ENCODE measurements at places on chromosomes 7 and 10. TPM values are rescaled to one million over a fixed set of nuclear protein-coding genes. Genes with fewer than 3 reads are reported as not detected.

EPDR1 gene
- 0.25 TPM for total RNA-seq

MYL10 gene
- total RNA-seq = not detected

SLC29A3 gene
- 5.8 TPM for total RNA-seq

KAZALD1 gene
- not detected for total RNA-seq

IL15RA gene
- 21.3 TPM for total RNA-seq

FKBP6 gene
- total RNA-seq = not detected

DNA sequence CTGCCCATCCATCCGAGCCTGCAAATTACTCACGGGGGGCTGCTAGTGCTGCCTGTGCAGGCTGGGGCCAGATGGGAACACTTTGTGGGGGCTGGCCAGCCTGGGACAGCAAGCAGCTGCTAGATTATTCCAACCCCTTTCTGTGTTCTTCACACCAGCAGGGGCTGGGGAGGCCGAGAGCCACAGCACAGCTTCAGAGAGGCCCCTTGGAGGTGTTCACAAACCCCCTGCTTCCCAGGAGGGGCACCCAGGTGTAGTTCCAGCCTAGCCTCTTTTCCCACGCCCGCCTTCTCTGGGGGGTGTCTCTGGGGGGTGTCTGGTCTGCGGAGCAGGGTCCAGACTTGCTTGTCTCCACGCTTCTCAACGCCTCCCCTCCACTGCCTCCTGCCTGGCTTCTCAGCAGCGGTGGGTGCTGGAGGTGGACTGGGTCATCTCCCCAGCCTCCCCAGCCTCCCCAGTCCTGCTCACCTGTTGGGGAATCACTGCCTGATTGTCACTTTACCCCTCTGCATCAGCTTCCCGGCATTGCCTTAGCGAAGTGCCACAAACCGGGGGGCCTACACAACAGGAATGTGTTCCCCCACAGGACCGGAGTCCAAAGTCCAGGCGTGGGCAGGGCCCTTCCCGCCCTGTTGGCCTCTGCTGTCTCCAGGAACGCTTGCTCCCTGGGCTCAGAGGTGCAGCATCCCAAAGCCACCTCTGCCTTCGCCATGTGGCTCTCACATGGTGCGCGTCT is 74.0 kb upstream of the EN2 start:
- H3K27me3 ChIP-seq = peaks cover 51% of the 10 kb centered on the region
- no peak for DNase-seq
- H3K4me3 ChIP-seq = no peak overlapping the region
- peaks cover 4% of the 10 kb centered on the region for H3K4me1 ChIP-seq
- no peak overlapping the region for H3K27ac ChIP-seq

- H3K36me3 ChIP-seq = no peaks in the 10 kb centered on the region
- no peak overlapping the region for H3K4me3 ChIP-seq
- H3K4me1 ChIP-seq = no peaks in the 10 kb centered on the region
- no peak overlapping the region for H3K27ac ChIP-seq
Measured at GRCh38 chr7:112104120-112104519, 102.1 kb downstream of the DOCK4 start.

DNA sequence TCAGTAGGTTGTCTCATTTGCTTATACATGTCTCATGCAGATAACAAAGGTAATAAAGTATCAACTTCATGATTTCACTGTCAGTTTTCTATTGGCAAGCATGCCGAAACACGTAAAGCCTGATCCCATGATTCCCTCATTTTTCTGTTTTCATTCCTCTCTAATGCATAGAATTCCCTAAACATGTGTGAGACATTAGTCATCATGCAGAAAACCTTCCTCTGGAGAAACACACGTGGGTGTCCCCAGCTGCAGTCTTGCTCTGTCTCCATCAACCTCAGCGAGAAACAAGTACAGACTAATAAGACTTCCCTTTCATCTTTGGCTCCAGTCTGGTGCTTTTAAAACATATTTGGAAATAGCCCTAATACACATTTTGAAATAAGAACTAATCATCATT is 432.7 kb upstream of the VSTM2A start:
- no peak overlapping the region for H3K4me3 ChIP-seq
- H3K36me3 ChIP-seq = no peaks in the 10 kb centered on the region
- DNase-seq = no peak
- H3K27ac ChIP-seq = no peak overlapping the region

- H3K4me3 ChIP-seq = no peak overlapping the region
- H3K36me3 ChIP-seq = no peaks in the 10 kb centered on the region
- DNase-seq = no peak
- peaks cover 2% of the 10 kb centered on the region for H3K27me3 ChIP-seq
- H3K4me1 ChIP-seq = no peaks in the 10 kb centered on the region
Measured at GRCh38 chr10:130889240-130889639, 422.3 kb downstream of the TCERG1L start.

- peaks cover 46% of the 10 kb centered on the region for H3K27me3 ChIP-seq
- DNase-seq = no peak
- H3K27ac ChIP-seq = no peak overlapping the region
- peaks cover 6% of the 10 kb centered on the region for H3K4me1 ChIP-seq
- no peak overlapping the region for H3K4me3 ChIP-seq
Measured at GRCh38 chr7:43116451-43116850, 4.0 kb downstream of the HECW1 start.

- no peaks in the 10 kb centered on the region for H3K27me3 ChIP-seq
- H3K4me3 ChIP-seq = no peak overlapping the region
- no peak overlapping the region for H3K27ac ChIP-seq
- peaks cover 6% of the 10 kb centered on the region for H3K36me3 ChIP-seq
- peaks cover 4% of the 10 kb centered on the region for H3K4me1 ChIP-seq
Measured at GRCh38 chr10:86953747-86954680, 3.4 kb downstream of the MMRN2 start.

GRCh38 chr10:66837990-66838389 is 87.8 kb upstream of the LRRTM3 start:
- H3K27me3 ChIP-seq = no peaks in the 10 kb centered on the region
- H3K36me3 ChIP-seq = no peaks in the 10 kb centered on the region
- no peak overlapping the region for H3K27ac ChIP-seq
- H3K4me3 ChIP-seq = no peak overlapping the region
- no peaks in the 10 kb centered on the region for H3K4me1 ChIP-seq
- no peak for DNase-seq

- H3K4me1 ChIP-seq = peaks cover 63% of the 10 kb centered on the region
- H3K36me3 ChIP-seq = peaks cover 32% of the 10 kb centered on the region
- H3K4me3 ChIP-seq = no peak overlapping the region
- H3K27ac ChIP-seq = no peak overlapping the region
Measured at GRCh38 chr10:14548474-14548873, 217.8 kb upstream of the FRMD4A start.

- H3K4me1 ChIP-seq = no peaks in the 10 kb centered on the region
- H3K27ac ChIP-seq = no peak overlapping the region
- no peaks in the 10 kb centered on the region for H3K36me3 ChIP-seq
Measured at GRCh38 chr7:84302949-84303348, 108.4 kb upstream of the SEMA3A start.

GRCh38 chr10:132637477-132638129 is 100.0 kb downstream of the INPP5A start:
- peaks cover 14% of the 10 kb centered on the region for H3K4me1 ChIP-seq
- DNase-seq = no peak
- H3K36me3 ChIP-seq = peaks cover 3% of the 10 kb centered on the region
- H3K4me3 ChIP-seq = no peak overlapping the region
- peak overlapping the region; percentile 12 for H3K27ac ChIP-seq

DNA sequence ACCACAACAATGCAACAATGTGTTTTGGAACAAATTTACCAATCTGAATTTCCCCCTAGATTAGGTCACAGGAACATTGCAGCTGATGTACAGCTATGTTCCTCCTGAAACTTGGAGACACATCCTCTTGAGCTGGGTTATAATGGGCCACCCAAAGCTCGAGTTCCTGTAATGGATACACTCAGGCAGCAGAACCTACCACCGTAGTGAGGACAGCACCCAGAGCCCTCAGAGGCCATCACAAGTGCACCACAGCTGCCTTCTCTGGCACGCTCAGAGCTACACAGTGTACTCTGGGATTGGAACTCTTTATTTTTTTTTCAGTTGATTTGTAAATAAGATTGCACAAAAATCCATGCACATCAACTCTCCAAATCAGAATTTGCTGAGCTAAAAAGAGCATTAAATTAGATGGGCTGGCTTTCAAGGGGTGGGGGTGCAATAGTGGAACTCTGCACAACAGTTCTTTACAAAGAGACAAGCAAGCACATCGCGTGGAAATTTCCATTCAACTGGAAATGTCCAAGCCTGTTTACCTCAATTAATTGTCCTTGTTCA is 56.7 kb downstream of the EGFR start:
- DNase-seq = no peak
- H3K27me3 ChIP-seq = peaks cover 7% of the 10 kb centered on the region
- no peaks in the 10 kb centered on the region for H3K36me3 ChIP-seq
- peaks cover 2% of the 10 kb centered on the region for H3K4me1 ChIP-seq
- no peak overlapping the region for H3K4me3 ChIP-seq

GRCh38 chr7:1412322-1413261 is 46.7 kb downstream of the MICALL2 start:
- no peak overlapping the region for H3K27ac ChIP-seq
- no peaks in the 10 kb centered on the region for H3K36me3 ChIP-seq
- DNase-seq = peak; percentile 97
- H3K4me1 ChIP-seq = peaks cover 12% of the 10 kb centered on the region
- peak overlapping the region; percentile 61 for H3K4me3 ChIP-seq

- no peaks in the 10 kb centered on the region for H3K27me3 ChIP-seq
- H3K36me3 ChIP-seq = no peaks in the 10 kb centered on the region
- no peak overlapping the region for H3K4me3 ChIP-seq
- H3K4me1 ChIP-seq = peaks cover 9% of the 10 kb centered on the region
Measured at GRCh38 chr10:47248386-47249090, 51.5 kb upstream of the GDF10 start.

DNA sequence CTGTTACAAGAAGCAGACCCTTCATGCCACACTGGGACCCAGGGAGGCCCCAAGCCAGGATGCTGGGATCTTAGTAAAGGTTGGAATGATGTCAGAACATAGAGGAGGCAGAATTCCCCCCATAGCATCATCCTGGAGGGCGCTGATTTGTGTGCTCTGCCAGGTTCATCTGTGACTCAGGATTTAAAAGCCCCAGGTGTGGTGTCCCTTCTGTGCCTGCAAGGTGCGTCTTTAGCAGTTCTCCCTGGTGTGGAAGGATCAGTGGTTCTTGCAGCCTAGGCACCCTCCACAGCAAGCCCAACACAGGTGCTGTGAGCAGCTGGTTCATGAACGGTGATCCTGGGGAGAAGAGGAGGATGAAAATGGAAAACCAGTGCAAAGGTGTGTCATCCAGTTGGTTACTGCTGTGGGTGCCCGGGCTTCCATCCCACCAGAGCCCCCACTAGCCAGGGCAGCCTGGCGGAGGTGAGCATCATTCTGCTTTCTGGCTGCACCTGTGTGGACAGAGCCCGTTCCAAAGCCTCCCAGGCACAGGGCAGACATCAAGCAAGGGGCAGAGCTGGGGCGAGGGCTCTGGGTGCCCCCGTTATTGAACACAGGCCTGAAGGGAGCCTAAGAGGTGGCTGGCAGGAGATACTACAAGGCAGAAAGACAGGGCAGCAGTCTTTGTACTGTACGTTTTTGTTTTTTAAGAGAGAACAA is 49.5 kb downstream of the IKZF1 start:
- H3K27ac ChIP-seq = peak overlapping the region; percentile 83
- no peak for DNase-seq
- H3K36me3 ChIP-seq = peaks cover 48% of the 10 kb centered on the region
- peak overlapping the region; percentile 59 for H3K4me3 ChIP-seq

- H3K4me1 ChIP-seq = no peaks in the 10 kb centered on the region
- H3K27ac ChIP-seq = no peak overlapping the region
- DNase-seq = no peak
Measured at GRCh38 chr7:106476751-106477150, 184.2 kb downstream of the CCDC71L start.

DNA sequence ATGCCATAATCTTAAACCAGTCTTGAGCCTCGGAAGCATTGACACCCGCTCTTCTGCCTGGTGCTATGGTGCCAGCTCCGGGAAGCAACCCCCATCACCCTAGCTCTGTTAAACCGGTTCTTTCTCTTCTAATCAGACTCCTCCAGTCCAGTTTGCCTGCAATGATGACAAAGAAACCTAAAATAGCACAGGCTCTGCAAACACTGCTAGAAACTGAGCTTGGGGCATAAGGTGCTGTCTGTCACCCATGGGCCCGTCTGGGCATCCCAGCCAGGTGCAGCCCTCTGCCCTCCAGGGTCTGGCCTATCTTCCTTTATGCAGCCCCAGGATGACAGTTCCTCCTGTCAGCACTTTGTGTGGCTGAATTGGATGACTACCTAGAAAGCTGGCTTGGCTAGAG is 14.2 kb upstream of the CAMK2G start:
- DNase-seq = no peak
- peaks cover 9% of the 10 kb centered on the region for H3K27me3 ChIP-seq
- H3K4me1 ChIP-seq = peaks cover 3% of the 10 kb centered on the region
- no peak overlapping the region for H3K27ac ChIP-seq

- H3K27ac ChIP-seq = no peak overlapping the region
- no peak overlapping the region for H3K4me3 ChIP-seq
- no peaks in the 10 kb centered on the region for H3K27me3 ChIP-seq
- H3K4me1 ChIP-seq = peaks cover 13% of the 10 kb centered on the region
- DNase-seq = no peak
Measured at GRCh38 chr10:132164761-132165278, 21.9 kb upstream of the DPYSL4 start.

- no peak for DNase-seq
- no peak overlapping the region for H3K4me3 ChIP-seq
- no peak overlapping the region for H3K27ac ChIP-seq
Measured at GRCh38 chr10:90062786-90063185, 361.4 kb downstream of the KIF20B start.

- no peak overlapping the region for H3K4me3 ChIP-seq
- H3K27me3 ChIP-seq = peaks cover 6% of the 10 kb centered on the region
- no peaks in the 10 kb centered on the region for H3K36me3 ChIP-seq
- no peaks in the 10 kb centered on the region for H3K4me1 ChIP-seq
Measured at GRCh38 chr10:120810298-120810697, 40.9 kb upstream of the WDR11 start.

DNA sequence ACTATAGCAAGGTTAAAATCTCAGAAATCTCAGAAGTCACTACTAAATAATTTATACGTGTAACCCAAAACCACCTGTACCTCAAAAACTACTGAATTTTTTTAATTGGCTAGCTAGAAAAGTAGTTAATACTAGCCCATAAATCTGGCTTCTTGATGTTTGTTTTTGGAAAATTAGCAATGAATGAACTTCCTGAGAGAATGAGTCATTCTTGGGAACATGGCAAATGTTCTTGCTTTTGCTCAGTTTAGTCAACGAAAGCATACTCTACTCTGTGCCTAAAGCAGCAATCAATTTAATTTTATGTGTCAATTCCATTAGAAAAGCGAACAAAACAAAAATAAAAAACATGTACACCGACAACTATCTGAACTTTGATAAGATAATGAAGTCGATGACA is 69.2 kb downstream of the SEMA3E start:
- H3K27me3 ChIP-seq = no peaks in the 10 kb centered on the region
- no peaks in the 10 kb centered on the region for H3K36me3 ChIP-seq
- no peak overlapping the region for H3K4me3 ChIP-seq
- H3K4me1 ChIP-seq = no peaks in the 10 kb centered on the region
- DNase-seq = no peak
